ENCODE measurements at places on chromosomes 2 and 18. TPM values are rescaled to one million over a fixed set of nuclear protein-coding genes. Genes with fewer than 3 reads are reported as not detected.

- DNase-seq = no peak
These were observed 78.5 kb downstream of the EIPR1 start for GRCh38 chr2:3299130-3299529.

DNA sequence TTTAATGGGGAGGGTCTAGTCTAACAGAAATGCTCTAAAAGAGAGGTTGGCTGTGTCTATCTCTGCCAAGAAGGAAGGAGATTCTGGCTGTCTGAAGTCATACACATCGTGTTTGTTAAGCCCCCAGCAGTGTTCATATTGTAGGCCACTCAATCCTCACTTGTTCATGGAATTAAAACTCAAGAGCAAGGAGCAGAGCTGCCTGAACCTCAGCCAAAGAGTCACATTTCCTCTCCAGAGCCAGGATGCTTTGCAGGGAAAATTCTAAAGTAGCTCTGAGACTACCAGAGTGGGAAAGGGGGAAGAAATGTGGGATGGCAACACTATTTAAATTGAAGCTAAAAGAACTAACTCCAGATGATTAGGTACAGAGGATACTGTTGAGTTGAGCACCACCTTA is 190.7 kb upstream of the CXCR4 start:
- no peak for DNase-seq

- DNase-seq = no peak
These were observed 13.4 kb upstream of the ITGB6 start for GRCh38 chr2:160213511-160213910.

- no peak for DNase-seq
These were observed 6.0 kb upstream of the GLI2 start for GRCh38 chr2:120729406-120730399.

The C2orf81 gene
- 2.7 TPM for total RNA-seq

DNA sequence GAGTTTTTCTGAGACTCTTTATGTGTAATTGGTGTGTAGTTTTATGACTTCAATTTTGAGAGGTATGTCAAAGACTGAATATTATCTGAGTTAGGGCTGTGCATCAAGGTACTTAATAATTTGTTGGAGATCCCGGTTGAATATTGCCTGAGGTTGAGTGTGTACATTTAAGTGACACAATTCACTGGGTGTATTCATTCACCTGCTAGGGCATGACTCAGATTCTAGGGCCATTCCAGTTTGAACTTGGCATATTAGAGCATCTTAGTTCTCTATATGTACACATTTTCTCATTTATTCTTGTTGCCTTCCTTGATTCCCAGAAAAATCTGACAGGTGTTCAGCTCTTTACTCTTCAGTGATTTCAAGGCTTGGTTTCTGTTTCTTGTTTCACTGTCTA is 12.5 kb downstream of the MAP4K4 start:
- DNase-seq = no peak

GRCh38 chr2:119809339-119810048 is 49.8 kb downstream of the PTPN4 start:
- no peak for DNase-seq

The ASB18 gene
- not detected for total RNA-seq

All from CD8-positive, alpha-beta memory T cell (primary cell).